DMS53 (cell line): ENCODE measurements at places on chromosomes 2 and 18.

- no peak for DNase-seq
These were observed 377.2 kb downstream of the CNTNAP5 start for GRCh38 chr2:124402274-124402673.

DNA sequence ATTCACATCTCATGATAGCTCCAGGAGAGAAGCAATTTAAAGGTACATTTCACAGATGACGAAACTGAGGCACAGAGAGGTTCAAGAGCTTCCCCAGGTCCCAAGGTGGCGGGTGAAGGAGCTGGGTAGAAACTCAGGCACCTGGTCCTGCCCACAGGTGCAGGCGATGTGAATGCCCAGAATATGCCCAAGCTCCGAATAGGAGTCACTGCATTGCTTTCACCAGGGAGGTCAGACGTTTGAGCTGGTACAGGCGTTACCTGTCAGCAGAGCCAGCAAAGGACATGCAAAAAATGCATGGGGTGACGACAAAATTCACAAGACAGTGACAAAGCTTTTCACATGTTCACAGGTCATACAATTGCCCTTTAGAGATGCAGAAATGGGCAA lies 247.9 kb downstream of the HDAC4 start:
- DNase-seq: no peak

DNA sequence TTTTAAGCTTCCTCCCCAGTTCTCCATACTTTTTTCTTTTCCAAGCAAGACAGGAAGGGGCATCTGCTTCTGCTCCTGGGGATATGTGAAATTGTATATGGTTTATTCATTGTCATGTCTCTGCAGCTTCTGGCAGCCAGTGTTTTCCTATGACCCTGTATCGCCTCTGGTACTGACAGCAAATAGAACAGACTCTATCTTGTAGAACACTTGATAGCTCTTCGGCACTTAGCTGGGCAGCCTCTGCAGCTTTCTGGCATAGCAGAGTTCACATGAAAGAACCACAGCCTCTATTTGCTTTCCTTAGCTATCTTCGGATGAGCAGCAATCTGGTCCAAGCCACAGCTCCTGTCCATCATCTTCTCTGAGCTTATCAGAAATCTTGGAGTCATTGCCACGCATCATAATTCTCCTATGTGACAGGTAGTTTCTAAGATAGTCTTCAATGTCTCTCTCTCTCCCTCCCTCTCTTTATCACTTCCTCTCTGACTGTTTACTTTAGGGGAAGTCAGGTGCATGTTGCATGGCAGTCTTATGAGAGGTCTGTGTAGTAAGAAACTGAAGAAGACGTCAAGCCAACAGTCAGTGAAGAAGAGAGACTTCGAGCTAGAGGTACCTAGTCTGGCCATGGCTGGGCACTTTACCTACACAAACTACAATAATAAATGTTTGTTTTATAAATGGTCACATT lies 627.7 kb upstream of the CDH2 start:
- DNase-seq: no peak

- DNase-seq: no peak
These were observed 91.5 kb upstream of the CCBE1 start for GRCh38 chr18:59788791-59789106.

DNA sequence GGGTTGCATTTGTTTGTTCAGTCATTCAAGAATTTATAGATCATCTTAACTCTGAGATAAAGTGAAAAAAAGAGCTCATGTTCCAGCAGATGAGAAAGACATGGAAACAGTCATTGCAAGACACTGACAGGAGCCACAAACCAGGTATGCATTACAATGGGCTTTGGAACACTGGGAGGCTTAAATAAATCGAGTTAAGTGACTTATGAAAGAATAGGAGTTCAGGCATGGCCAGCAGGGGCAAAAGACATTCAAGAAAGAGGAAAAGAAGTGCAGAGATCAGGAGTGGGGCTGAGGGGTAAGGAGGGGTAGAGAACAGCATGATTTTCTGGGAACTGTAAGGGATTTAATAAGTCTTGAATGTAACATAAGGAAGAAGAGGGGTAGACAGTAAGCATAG lies 121.2 kb upstream of the EPC2 start:
- DNase-seq: no peak

- no peak for DNase-seq
These were observed 24.5 kb upstream of the GIGYF2 start for GRCh38 chr2:232672588-232672987.
